ENCODE measurements at places on chromosomes 16 and 17.

- no peak for DNase-seq
Measured at GRCh38 chr16:88957887-88958577, 19.0 kb downstream of the CBFA2T3 start.

GRCh38 chr17:63961355-63962212 is 11.1 kb downstream of the SCN4A start:
- DNase-seq = peak; percentile 14

DNA sequence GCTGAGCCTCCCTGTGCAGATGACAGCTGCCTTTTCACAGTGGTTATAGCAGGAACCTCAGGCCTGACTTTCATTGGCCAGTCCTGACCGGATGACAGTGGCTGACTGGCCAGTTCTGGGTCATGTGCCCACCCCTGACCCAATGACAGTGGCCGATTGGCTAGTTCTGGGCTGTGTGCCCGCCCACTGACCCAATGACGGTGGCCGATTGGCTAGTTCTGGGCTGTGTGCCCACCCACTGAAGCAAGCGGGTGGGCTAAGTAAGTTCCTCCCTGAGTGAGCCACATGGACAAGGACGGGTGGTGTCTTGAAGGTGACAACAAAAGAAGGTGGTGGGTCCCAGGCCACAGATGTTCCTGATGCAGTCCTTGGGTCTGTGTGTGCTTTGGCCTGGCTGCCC is 9.5 kb downstream of the DEF8 start:
- no peak for DNase-seq

DNA sequence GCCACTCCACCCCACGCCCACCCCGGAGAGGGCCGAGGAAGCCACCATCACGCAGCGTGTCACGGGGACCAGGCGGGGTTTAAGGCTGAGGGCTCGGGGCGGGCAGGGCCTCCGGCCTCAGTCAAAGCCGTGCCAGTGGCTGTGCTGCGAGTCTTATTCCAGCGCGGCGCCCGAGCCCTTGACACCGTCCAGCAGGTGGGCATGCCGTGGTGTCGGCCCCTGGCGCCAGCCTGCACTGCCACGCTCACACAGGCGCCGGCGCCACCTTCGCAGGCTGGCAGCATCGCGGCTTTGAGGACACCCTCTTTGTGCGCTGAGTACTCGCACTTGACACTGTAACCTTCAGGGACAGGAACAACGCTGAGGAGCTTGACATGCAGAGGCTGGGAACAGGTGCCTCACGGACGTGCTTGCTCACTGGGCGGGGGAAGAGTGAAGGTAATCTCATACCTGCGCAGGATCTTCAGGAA is 34.0 kb upstream of the ZNF629 start:
- no peak for DNase-seq

- DNase-seq = no peak
Measured at GRCh38 chr16:2036200-2036966, 9.7 kb downstream of the NHERF2 start.

DNA sequence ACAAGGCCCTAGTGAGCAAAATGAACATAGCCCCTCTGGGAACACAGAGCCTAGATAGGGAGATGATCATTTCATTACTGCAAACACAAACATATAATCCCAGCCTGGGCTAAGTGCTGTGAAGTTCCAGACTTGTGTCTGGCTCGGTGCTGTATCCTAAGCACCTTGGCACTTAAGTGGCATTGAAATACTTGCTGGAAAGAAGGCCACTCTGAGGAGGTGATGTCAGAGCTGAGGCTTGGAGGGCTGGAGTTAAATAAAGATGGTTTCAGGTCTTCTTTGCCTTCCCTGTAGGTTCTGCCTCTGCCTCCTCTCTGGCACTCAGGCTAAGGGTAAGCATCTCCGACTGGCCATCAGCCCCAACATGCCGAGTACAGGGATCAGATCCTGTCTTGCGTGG is 2.4 kb upstream of the CACNA1G start:
- DNase-seq = no peak

- no peak for DNase-seq
Measured at GRCh38 chr17:70102531-70102930, 27.5 kb downstream of the KCNJ16 start.

DNA sequence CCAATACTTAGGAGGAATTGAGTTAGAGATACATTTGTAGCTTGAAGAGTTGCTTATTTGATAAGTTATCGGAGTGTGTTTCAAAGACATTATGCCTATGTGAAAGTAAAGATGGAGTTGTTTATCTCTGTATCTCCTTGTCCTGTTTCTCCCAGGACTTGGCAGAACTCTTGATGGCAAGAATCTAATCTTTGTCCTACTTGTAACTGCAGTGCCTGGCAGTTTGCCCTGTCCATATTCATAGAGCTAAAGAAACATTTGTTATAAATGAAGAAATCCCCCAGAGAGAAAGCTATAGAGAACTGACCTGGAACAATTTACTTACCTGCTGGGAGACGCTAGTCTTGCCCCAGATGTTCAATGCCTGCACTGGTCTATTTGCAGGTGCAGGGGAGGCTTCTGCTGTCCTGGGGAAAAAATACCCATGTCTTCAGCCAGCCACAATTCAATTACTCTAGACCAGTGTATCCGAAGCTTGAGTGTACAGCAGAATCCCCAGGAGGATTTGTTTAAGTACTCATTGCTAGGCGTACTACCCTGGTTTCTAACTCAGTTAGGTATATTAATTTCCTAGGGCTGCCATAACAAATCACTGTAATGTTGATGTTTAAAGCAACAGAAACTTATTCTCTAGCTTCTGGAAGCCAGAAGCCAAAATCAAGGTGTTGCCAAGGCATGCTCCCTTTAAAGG is 410.0 kb upstream of the HSBP1 start:
- DNase-seq = no peak

Measured in stimulated activated CD8-positive, alpha-beta memory T cell treated with anti-CD3 and anti-CD28 coated beads, Interleukin-15, amount 100 ng/mL, for 48 hours (primary cell).